Testis (tissue), 5 donors: ENCODE measurements at places on chromosomes 7 and 10. TPM values are rescaled to one million over a fixed set of nuclear protein-coding genes. Genes with fewer than 3 reads are reported as not detected.

SPDYE6 gene
- 5.2 TPM for total RNA-seq

DNA sequence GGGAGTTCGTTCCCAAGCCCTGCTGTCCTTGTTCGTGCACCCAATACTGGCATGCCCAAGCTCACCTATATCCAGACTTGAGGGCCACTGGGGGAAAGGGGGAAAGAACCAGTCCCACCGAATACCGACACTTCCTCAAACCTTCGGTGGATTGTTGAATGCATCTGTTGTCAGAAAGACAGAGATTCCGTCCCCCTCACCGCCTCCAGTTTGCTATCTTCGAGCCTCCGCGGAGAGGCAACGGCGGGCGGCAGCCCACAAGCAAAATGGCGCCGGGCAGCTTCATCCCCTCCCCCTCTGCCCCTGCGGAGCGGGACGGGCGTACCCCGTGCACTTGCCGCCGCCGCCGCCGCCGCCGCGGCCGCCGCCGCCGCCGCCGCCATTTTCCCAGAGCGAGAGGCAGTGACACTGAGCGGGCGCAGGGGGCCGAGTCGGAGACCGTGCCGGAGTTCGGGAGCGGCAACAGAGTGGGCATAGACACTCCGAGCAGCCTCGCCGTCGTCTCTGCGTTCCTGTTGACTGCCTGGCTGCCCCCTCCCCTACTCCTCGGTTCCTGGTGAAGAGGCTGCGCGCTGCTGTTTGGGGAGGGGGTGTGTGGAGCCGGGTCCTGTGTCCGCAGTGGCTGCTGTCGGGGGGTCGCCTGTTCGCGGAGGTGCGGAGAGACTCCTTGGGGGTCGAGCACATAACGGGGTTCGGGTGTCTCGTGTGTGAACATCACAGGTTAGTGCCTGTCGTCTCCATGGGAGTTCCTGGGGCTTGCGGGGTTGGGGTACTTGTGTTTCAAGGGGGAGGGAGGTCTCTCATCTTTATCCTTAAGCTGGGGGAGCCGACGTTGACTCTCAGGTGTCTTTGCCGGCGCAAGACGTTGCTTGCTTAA lies at the start of gene KMT2E:
KMT2E (plus strand) TSS at position 390 of the 877 bp plus-strand sequence. CDS start 26,748 bp downstream, outside the sequence.
- peak; percentile 91 for DNase-seq

CTAGE4 gene
- 7.5 TPM for total RNA-seq

CUZD1 gene
- total RNA-seq, result 1.5 TPM

GIMAP4 gene
- 5.8 TPM for total RNA-seq

- peak; percentile 86 for DNase-seq
Measured at GRCh38 chr10:114526504-114527238, 122.4 kb upstream of the AFAP1L2 start.

DNA sequence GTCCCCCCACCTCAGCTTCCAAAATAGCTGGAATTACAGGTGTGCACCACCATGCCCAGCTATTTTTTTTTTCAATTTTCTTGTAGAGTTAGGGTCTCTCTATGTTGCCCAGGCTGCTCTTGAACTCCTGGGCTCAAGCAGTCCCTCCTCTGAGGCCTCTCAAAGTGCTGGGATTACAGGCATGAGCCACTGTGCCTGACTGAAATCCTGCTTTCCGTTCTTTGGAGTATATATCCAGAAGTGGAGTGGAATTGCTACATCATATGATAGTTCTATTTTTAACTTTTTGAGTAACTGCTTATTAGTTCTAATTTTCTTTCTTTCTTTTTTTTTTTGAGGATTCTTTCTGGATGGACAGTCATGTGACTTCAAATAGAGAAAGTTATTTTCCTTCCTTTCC lies 62.9 kb upstream of the ZMIZ2 start:
- no peak for DNase-seq

- DNase-seq, result no peak
Measured at GRCh38 chr7:142104550-142105527, 6.7 kb upstream of the MGAM2 start.

- no peak for DNase-seq
Measured at GRCh38 chr7:37262181-37262580, 186.5 kb downstream of the ELMO1 start.

GRCh38 chr7:102424787-102425218 lies 8.6 kb upstream of the ORAI2 start:
- no peak for DNase-seq

PKD1L1 gene
- total RNA-seq, result 4.8 TPM

- no peak for DNase-seq
Measured at GRCh38 chr10:44723082-44723481, 188.1 kb upstream of the TMEM72 start.

- DNase-seq, result no peak
Measured at GRCh38 chr7:47746468-47746867, 164.6 kb upstream of the TNS3 start.
